Activated CD8-positive, alpha-beta memory T cell treated with anti-CD3 and anti-CD28 coated beads, Interleukin-2, amount 10 ng/mL, durations not matched to agents 7 days and 5 days (primary cell): ENCODE measurements at places on chromosomes 2 and 18.

DNA sequence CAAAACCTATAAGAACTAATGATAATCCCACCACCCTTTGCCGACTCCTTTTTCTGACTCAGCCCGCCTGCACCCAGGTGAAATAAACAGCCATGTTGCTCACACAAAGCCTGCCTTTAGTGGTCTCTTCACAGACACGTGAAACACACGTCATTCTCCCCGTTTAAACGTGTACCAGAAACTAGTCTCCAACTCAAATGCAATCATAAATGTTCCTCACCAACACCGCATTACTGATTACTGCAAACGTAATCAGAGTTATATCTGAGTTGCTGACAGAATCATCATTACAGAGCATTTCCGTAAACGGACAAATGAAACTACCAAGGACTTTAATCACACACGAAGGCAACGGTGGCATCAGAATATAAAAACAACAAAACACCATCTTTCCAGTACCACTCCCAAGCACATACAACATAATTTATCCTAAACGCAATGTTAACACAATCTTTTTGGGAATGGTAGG, 1.9 kb downstream of the CLK1 start:
- peak; percentile 84 for DNase-seq

DNA sequence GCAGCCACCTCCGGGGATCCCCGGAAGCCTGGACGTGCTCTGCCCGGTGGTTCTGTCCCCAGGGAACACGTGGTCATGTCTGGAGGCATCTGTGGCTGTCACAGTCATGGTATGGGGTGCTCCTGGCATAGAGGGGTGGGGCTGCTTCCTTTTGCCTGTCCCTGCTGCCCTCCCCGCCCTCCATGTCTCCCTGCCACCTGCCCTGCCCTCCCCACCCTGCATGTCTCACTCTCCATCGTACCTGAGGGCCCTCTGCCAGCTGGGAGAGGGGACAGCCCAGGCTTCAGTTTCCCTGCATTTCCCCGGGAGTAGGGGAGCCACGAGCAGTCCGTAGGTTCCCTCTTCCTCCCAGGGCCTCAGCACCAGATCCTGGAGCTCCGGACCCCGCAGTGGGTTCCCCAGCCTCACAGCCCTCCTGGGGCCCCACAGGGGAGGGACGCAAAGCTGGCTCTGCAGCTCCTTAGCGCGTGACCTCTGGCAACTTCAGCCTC, 90.0 kb upstream of the CTDP1 start:
- no peak for DNase-seq

DNA sequence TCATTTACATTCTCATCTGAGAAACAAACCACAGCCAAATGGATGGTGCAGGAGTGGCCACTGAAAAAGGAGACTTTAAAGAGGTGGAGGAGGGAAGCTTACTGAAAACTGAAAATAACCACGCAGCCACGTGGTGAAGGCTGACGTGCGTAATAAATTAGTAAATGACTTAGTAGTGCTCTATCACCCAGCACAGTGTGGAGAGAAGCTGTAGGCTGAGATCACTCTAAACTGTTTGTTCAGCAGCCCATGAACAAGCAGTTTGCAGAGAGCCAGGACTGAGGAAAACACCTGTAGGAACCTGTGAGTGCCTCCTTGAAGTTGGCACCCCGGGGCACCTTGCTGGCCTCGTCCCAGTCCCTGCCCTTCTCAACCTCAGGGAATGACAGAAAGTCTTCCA, 193.0 kb downstream of the TXNL1 start:
- no peak for DNase-seq

DNA sequence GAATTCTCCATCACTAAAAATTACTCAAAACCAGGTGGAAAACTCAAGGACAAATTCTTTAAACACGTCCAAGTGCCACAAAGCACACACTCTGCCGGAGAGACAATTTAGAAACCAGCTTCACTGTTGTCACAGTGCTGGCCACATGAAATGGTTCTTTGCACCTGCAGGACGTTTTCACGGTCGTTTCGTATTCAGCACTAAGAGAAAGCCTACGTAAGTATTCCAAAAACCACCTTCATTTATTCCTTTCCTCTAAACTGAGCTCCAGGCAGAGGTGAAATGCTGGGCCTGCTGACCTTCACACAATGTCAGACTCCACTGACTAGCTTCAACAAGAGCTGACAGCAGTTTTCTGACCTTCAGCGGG, 680 bp downstream of the ATP5F1A start:
- no peak for DNase-seq

DNA sequence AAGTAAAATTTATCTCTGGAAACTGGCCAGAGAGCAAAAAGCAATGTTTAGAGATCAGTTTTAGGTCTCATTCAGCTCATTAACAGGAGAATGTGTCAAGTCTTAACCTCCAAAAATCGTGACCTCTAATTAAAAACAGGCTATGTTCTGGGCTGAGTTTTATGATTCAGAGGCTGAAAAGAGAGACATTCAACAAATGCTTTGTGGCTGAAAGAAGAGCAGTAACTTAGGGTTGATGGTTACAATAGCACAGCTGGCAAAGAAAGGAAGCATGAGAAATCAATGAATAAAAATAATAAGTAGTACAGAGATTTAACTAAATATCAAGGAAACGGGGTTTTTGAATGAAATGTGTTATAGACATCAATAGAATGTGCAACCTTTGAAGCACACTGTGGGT, 13.1 kb downstream of the TGIF1 start:
- no peak for DNase-seq

- no peak for DNase-seq
These were observed 128.6 kb upstream of the NYAP2 start for GRCh38 chr2:225270861-225271260.

GRCh38 chr2:172997031-172997430, 78.6 kb upstream of the MAP3K20 start:
- no peak for DNase-seq

- no peak for DNase-seq
These were observed 859.9 kb upstream of the FSHR start for GRCh38 chr2:50014168-50014567.

- DNase-seq = no peak
These were observed 87.3 kb downstream of the TNFRSF11A start for GRCh38 chr18:62412231-62412979.

- DNase-seq = no peak
These were observed 1117.6 kb upstream of the DDX18 start for GRCh38 chr2:116696903-116697302.

GRCh38 chr2:6993936-6994335, 76.7 kb downstream of the RNF144A start:
- no peak for DNase-seq

DNA sequence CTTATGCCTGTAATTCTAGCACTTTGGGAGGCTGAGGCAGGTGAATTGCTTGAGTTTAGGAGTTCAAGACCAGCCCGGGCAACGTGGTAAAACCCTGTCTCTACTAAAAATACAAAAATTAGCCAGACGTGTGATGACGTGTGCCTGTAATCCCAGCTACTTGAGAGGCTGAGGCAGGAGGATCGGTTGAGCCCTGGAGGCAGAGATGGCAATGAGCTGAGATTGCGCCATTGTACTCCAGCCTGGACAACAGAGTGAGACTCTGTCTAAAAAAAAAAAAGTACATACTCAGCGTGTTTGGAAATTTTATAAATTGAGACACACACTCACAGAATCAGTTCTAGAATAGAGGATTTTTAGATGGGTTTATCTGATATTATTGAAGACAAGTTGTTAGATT, 17.1 kb upstream of the GIGYF2 start:
- DNase-seq = no peak

GRCh38 chr2:15050483-15050882, 418.0 kb downstream of the LRATD1 start:
- no peak for DNase-seq

- DNase-seq = no peak
These were observed 147.3 kb downstream of the ALPK2 start for GRCh38 chr18:58481321-58482180.

DNA sequence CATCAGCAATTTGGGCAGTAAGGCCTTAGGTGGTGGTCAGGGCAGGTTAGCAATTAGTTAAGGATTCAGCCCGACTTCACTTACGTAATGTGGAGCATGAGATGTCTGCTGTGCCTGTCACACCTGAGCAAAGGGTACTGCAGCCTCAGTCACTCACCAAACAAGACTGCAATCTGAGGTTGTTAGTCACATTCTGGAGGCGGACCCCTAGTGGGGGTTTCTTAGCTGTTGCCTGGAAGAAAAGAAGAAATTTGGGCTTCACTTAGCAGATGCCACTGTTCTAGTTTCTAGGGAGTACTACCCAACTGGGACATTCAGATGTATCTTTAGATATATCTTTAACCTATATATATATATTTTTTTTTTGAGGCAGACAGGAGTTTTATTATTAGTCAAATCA, 529.9 kb downstream of the SLC4A3 start:
- no peak for DNase-seq

GRCh38 chr2:19846567-19846966, 55.2 kb downstream of the TTC32 start:
- DNase-seq = no peak

GRCh38 chr2:186984966-186985365, 136.0 kb upstream of the ZSWIM2 start:
- no peak for DNase-seq

GRCh38 chr2:227504700-227505099, 32.7 kb downstream of the AGFG1 start:
- DNase-seq = no peak

GRCh38 chr2:101843048-101843447, 145.5 kb downstream of the MAP4K4 start:
- no peak for DNase-seq

GRCh38 chr2:66919286-66919685, 477.8 kb upstream of the ETAA1 start:
- no peak for DNase-seq

DNA sequence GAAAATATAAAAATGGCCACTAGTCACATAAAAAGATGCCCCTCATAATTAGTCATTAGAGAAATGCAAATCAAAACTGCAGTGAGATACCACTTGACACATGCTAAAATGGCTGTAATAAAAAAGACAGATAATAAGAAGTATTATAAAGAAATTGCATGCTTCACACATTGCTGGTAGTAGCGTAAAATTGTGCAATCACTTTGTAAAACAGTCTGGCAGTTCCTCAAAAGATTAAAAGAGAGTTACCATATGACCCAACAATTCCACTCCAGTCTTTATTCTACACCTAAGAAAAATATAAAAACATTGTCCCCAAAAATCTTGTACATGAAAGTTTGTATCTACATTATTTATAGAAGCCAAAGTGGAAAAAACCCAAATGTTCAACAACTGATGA, 170.6 kb upstream of the FIGN start:
- DNase-seq = no peak
